ENCODE measurements at places on chromosomes 4 and X.

- peak; percentile 0 for DNase-seq
Observed at GRCh38 chrX:83916525-83916924, 55.6 kb downstream of the CYLC1 start.

DNA sequence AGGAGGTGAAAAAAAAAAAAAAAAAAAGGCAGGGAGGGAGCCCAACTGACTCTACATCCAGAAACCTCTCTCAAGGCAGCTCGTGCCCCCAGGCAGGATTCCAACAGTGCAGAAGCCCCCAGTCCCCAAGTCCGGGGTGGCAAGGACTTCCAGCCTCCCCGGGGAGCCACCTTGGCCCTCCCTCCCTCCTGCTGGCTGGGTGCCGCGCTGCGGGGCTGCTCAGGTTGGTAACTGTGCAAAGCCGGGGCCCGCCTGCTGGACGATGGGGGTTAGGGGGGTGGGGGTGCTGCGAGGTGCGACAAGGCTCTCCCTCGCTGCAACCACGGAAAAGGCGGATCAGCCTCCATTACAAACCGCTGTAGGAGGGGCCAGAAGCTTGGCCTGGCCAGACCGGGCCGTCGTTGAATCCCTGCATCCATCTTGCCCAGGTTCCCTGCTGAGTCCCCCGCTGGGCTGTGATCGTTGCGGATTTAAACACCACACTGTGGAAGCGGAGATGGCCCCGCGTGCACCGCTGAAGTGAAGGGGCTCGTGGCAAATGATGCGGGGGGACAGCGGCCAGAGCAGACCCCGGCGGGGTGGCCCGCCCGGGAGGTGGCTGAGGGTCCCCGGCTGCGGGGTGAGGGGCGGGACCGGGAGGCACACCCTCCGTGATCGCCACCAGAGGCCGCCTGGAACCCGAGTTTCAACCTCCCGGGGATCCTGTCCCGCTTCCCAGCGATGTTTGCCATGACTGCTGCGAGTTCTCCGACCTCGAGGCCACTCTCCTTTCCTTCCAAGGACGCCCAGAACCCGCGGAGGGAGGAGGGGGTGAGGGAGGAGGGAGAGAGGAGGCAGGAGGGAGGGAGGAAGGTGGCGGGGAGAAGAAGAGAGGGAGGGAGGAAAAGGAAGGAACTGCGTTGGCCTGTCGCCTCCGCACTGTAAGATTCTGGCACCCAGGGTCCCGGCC lies 58.0 kb upstream of the DDX3X start:
- peak; percentile 63 for DNase-seq

GRCh38 chrX:41720125-41720779 lies 3.7 kb upstream of the GPR82 start:
- peak; percentile 6 for DNase-seq

DNA sequence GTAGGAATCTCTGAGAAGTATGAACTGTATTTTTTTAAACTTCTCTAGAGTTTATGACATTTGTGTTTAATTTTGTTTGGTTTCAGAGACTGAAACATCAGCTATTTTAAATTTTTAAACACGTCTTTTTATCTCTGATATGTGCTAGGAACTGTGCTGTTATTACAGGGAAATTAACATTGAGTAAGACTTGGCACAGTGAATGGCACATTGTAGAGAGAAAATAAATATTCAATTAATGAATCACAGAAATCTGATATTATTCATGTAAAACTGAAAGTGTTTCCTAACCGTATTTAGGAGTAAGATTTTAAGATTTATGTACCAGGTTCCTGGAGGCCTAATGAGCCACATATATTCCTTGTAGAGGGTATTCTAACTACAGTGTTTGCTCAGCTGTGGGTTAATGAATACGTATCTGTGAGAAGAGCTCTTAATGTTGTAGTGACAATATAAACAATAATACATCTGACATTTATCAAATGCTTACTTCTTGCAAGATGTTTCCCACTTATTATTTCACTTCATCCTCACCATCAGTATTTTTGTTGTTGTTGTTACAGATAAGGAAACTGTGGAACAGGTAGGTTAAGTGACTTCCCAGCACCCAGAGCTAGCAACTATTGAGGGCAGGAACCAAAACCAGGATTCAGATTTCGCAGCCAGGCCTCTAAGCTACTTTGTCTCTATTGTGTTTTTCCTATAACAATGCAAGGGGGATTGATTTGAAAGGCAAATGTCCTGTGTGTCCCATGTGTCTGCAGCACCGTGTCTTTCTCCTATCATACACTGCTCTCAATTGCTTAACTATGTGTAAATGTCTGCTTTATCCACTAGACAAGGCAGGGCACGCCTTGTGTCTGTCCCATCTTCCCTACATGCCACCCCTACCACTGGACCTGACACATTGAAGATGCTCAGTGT lies 121.1 kb upstream of the FAM9C start:
- peak; percentile 19 for DNase-seq

DNA sequence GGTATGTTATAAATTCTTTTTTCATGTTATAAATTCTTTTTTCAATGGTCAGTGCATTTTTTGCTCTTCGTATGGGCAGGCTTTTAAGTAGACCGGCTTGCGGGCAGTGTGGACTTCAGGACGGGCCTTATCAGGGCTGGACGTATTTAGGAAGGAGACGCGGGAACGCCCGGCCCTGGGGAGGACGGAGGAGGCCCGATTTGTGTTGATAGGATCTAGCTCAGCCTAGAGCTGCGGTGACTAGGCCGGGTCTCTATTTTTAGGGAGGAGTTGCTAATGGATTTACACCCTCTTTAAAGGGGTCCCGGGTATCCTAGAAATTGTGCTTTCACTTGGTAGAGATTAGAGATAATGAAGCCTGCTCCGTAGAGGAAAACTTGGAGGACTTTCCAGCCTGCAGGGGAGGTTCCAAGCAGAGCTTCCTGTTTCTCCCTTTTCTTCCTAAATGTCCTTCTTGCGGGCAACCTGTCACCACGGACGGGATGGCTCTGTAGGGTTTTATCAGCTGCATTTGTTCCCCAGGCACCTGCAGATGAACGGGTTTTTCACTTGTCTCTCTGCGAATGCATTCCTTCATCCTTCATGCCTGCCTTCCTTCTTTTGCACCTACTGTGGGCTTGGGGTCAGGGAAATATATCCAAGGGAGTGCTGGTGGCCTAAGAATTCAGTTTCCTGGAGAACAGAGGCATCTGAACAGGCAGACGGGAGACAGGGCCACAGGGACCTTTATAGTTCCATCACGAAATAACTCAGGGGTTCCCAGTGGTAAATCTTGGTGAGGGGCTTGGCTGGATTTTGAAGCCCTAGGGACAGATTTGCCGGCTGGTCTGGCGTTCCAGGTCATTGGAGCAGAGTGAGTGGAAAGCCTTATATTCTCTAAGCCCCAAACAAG lies 1.4 kb downstream of the CD99 start:
- peak; percentile 61 for DNase-seq

Data from fibroblast of pulmonary artery (primary cell).